ENCODE measurements at places on chromosomes 3 and 15. TPM values are rescaled to one million over a fixed set of nuclear protein-coding genes. Genes with fewer than 3 reads are reported as not detected.

- no peaks in the 10 kb centered on the region for H3K36me3 ChIP-seq
- no peaks in the 10 kb centered on the region for H3K27me3 ChIP-seq
- H3K4me1 ChIP-seq, result no peaks in the 10 kb centered on the region
Observed at GRCh38 chr3:67294341-67294740, 296.2 kb downstream of the KBTBD8 start.

GRCh38 chr3:151226088-151226563, 23.1 kb upstream of the GPR171 start:
- no peak for DNase-seq
- H3K27me3 ChIP-seq, result no peaks in the 10 kb centered on the region
- no peak overlapping the region for H3K27ac ChIP-seq
- H3K36me3 ChIP-seq, result no peaks in the 10 kb centered on the region
- H3K4me3 ChIP-seq, result no peak overlapping the region

DNA sequence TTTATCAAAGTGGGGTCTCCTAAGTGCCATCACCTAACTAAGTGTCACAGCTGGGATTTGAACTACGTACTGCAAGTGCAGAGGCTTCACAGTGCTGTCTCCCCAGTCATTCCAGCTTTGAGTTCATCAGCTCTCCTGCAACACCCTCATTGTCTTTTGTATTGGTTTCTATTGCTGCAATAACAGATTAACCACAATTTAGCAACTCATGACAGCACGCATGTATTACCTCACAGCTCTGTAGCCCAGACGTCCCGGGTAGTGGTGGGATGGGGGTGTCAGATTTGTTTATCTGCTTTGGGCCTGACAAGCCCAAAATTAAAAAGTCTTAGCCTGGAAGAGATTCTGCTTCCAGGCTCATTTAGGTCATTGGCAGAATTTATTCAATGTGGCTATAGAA, 220.5 kb upstream of the LRRN1 start:
- H3K4me1 ChIP-seq, result no peaks in the 10 kb centered on the region
- no peaks in the 10 kb centered on the region for H3K27me3 ChIP-seq
- H3K36me3 ChIP-seq, result no peaks in the 10 kb centered on the region
- DNase-seq, result no peak
- no peak overlapping the region for H3K4me3 ChIP-seq

GRCh38 chr15:89820666-89821611, 6.3 kb upstream of the ANPEP start:
- peak overlapping the region; percentile 91 for H3K27ac ChIP-seq
- no peaks in the 10 kb centered on the region for H3K36me3 ChIP-seq
- H3K27me3 ChIP-seq, result no peaks in the 10 kb centered on the region

- H3K4me1 ChIP-seq, result peaks cover 6% of the 10 kb centered on the region
Observed at GRCh38 chr15:37034835-37035748, 65.3 kb downstream of the MEIS2 start.

DNA sequence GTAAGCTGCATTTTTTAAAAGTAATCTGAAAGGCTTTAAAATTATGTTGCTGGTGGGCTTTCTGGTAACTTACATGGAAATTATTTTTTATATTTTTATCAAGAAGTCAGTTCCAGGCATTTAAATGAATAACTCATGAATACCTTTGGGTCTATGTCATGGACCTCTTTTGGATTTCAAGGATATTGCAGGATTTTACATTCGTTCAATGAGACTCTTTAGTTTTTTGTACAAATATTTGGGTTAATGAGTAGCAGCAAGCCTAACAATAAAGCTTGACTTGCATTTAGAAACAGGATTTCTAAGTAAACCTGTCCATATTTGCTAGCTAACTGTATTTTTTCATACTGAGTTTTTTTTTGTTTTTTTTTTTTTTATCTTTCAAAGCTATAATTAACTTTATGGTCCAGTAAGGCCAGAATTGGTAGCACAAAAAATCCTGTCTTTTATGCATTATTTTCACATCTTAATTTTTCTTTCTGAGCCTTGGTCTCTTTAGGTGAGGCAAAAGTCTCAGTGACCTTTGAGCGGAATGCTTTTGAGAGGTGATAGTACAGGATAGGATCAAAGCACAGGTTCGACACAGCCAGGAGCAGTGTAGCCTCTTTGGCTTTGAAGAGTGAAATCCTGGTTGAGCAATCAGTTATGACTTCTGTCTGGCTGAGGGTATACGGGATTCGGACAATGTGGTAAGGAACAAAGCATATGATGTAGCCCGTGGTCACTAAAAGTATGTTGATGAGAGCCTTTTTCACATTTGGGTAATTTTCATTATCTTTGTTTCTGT, 4.8 kb downstream of the GPR171 start:
- no peak overlapping the region for H3K27ac ChIP-seq
- no peaks in the 10 kb centered on the region for H3K27me3 ChIP-seq
- no peaks in the 10 kb centered on the region for H3K36me3 ChIP-seq
- DNase-seq, result no peak

GRCh38 chr15:92003515-92004067, 150.1 kb downstream of the SLCO3A1 start:
- H3K4me3 ChIP-seq, result no peak overlapping the region
- H3K27me3 ChIP-seq, result no peaks in the 10 kb centered on the region
- no peaks in the 10 kb centered on the region for H3K36me3 ChIP-seq

- no peak for DNase-seq
- H3K36me3 ChIP-seq, result no peaks in the 10 kb centered on the region
Observed at GRCh38 chr15:99682455-99682854, 50.8 kb downstream of the LYSMD4 start.

- no peaks in the 10 kb centered on the region for H3K36me3 ChIP-seq
- H3K4me1 ChIP-seq, result peaks cover 14% of the 10 kb centered on the region
- H3K27ac ChIP-seq, result no peak overlapping the region
- H3K27me3 ChIP-seq, result no peaks in the 10 kb centered on the region
Observed at GRCh38 chr15:57215881-57216280, 160.4 kb upstream of the CGNL1 start.

DNA sequence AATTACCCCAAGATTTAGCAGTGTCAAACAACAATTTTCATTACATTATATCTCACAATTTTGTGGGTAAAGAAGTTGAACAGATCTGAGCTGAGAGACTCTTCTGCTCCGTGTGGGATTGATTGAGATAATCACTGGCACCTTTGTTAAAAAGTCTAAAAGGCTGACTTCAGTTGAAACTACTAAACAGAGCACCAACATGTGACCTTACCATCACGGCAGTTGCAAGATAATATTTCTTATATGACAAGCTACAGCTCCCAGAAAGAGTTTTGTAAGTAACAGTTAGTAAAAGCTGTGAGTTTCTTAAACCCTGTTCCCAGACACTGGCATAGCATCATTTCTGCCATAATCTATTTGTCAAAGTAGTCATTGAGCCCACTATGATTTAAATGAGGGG, 25.0 kb downstream of the CGGBP1 start:
- DNase-seq, result no peak
- no peaks in the 10 kb centered on the region for H3K36me3 ChIP-seq
- no peak overlapping the region for H3K4me3 ChIP-seq
- H3K4me1 ChIP-seq, result no peaks in the 10 kb centered on the region

- no peak for DNase-seq
- no peaks in the 10 kb centered on the region for H3K27me3 ChIP-seq
- H3K36me3 ChIP-seq, result no peaks in the 10 kb centered on the region
- H3K27ac ChIP-seq, result no peak overlapping the region
- H3K4me1 ChIP-seq, result no peaks in the 10 kb centered on the region
- no peak overlapping the region for H3K4me3 ChIP-seq
Observed at GRCh38 chr3:1251282-1252060, 158.6 kb downstream of the CNTN6 start.

GRCh38 chr3:123695731-123696640, 111.1 kb upstream of the HACD2 start:
- no peaks in the 10 kb centered on the region for H3K27me3 ChIP-seq
- no peak overlapping the region for H3K4me3 ChIP-seq
- H3K4me1 ChIP-seq, result no peaks in the 10 kb centered on the region
- no peak for DNase-seq
- no peak overlapping the region for H3K27ac ChIP-seq
- H3K36me3 ChIP-seq, result no peaks in the 10 kb centered on the region

- peaks cover 16% of the 10 kb centered on the region for H3K27me3 ChIP-seq
- H3K4me1 ChIP-seq, result no peaks in the 10 kb centered on the region
- H3K36me3 ChIP-seq, result no peaks in the 10 kb centered on the region
- no peak overlapping the region for H3K27ac ChIP-seq
Observed at GRCh38 chr3:137612291-137612690, 151.8 kb upstream of the SOX14 start.

- no peak overlapping the region for H3K27ac ChIP-seq
- no peaks in the 10 kb centered on the region for H3K36me3 ChIP-seq
- H3K4me3 ChIP-seq, result no peak overlapping the region
- peaks cover 8% of the 10 kb centered on the region for H3K4me1 ChIP-seq
- no peaks in the 10 kb centered on the region for H3K27me3 ChIP-seq
Observed at GRCh38 chr3:195188426-195188927, 82.5 kb downstream of the XXYLT1 start.

GRCh38 chr3:151841801-151842200, 27.9 kb downstream of the AADAC start:
- H3K4me3 ChIP-seq, result no peak overlapping the region
- DNase-seq, result no peak
- H3K4me1 ChIP-seq, result peaks cover 7% of the 10 kb centered on the region
- no peaks in the 10 kb centered on the region for H3K36me3 ChIP-seq

DNA sequence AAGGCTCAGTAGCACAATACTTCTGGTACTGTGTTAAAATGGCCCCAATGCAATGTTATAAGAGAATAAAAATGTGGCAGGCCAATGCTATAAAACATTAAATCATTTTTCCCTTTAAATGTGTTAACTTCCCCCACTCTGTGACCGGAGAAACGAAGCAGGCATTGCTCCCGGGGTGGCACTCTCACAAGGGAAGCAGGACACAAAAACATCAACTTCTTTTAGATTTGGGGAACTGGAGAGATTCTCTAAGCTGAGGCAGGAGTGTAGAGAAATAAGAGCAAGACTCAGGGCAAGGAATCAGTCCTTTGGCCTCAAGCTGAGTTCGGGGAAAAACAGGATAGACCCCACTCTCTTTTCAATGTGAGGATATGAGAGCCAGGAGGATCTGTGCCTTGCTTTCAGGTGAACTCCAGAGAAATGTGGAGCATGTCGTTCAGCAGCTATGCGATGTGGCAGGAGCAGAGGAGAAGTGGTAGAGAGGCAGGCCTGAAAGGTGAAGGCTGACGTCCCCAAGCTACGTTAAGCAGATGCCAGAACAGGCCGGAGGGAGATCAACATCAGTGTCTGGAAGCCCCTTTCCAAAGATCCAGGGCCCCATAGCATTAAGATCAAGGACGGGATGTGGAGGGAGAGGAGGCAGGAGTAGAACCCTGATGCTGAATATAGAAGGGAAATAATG, 160.2 kb downstream of the PLD1 start:
- no peaks in the 10 kb centered on the region for H3K27me3 ChIP-seq
- no peak for DNase-seq
- H3K4me1 ChIP-seq, result no peaks in the 10 kb centered on the region
- no peak overlapping the region for H3K4me3 ChIP-seq
- H3K27ac ChIP-seq, result no peak overlapping the region
- H3K36me3 ChIP-seq, result no peaks in the 10 kb centered on the region

DNA sequence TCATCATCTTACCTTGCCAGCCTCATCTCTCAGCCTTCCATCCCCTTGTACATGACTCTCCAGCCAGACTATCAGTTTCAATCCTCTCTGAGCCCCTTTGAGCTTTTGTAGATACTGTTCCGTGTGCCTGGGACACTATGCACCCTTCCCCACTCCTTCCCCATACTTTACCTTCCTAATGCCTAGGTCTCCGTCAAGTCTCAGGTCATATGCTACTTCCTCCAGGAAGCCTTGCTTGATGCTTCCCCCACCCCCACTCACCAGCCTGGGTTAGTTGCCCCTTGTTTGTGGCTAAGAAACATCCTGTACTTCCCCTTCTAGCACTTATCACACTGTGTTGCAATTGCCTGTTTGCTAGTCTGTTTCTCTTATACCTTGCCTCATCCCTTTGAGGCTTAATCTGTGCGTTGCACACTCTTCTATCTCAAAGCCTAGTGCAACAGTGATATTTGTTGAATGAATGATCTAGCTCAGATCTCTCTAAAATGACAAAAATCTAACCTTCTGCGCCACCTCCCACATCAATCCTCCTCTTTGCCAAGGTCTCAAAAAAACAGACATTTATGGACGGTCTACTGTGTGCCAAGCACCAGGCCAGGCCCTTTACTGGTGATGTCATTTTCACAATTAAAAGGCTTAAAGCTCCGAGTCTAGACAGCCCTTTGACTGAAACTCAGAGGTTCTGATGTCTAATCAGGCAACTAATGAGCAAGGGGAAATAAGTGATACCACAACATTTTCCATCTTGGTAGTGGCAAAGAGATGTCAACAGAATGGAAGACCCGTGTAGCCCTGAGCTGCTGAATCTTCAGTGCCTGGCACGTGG, 6.5 kb upstream of the USP3 start:
- no peaks in the 10 kb centered on the region for H3K27me3 ChIP-seq
- no peak overlapping the region for H3K4me3 ChIP-seq
- H3K27ac ChIP-seq, result peak overlapping the region; percentile 65
- no peaks in the 10 kb centered on the region for H3K36me3 ChIP-seq
- peaks cover 80% of the 10 kb centered on the region for H3K4me1 ChIP-seq

RCN2 gene
- total RNA-seq, result 60.7 TPM

PLXNB1 gene
- 22.8 TPM for total RNA-seq

ADGRG7 gene
- total RNA-seq, result not detected

RHCG gene
- 3.0 TPM for total RNA-seq

GCSAM gene
- 0.08 TPM for total RNA-seq

CRELD1 gene
- total RNA-seq, result 15.4 TPM

ZBED2 gene
- 0.10 TPM for total RNA-seq

TMEM212 gene
- not detected for total RNA-seq

CHRNA3 gene
- total RNA-seq, result 0.31 TPM

Measured in Panc1 (cell line).